ENCODE measurements at places on chromosomes 1 and 21.

- no peak for DNase-seq
These were observed 20.6 kb upstream of the TRAPPC10 start for GRCh38 chr21:43991447-43991991.

GRCh38 chr1:9792156-9793042 lies 31.4 kb downstream of the CLSTN1 start:
- no peak for DNase-seq

GRCh38 chr1:211493876-211494653 lies 2.1 kb upstream of the RD3 start:
- no peak for DNase-seq

DNA sequence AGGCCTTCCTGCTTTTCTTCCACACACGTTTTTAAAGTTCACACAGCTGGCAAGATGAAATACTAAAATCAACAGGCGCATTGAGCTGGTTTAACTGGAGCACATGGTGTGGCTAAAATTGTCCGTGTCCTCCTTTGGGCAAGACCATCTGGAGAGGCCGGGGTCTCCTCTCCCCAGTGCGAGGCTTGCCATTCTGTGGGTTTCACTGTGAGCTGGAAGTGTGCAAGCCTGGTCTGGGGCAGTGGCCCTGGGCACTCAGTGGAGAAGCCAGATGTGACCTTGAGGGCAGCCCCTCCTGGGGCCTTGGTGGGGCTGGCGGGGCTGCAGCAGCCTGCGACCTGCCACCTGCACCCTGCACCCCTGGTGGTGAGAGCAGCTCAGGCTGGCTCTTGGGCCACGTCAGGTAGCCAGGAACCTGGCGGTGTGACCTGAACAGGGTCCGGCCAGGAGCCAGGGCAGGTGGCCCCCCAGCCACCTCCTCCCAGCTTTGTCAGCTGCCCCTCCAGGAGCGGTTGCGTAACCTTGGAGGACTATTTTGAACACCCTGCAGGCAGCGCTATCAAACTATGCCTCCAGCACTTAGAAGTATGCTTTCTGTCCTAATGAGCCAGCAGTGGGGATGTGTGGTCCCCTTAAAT lies 52.4 kb downstream of the SLC37A1 start:
- DNase-seq = no peak

- no peak for DNase-seq
These were observed 48.7 kb downstream of the ROR1 start for GRCh38 chr1:63822540-63822939.

- DNase-seq = peak; percentile 81
These were observed 21.3 kb downstream of the UBASH3A start for GRCh38 chr21:42424914-42425541.

DNA sequence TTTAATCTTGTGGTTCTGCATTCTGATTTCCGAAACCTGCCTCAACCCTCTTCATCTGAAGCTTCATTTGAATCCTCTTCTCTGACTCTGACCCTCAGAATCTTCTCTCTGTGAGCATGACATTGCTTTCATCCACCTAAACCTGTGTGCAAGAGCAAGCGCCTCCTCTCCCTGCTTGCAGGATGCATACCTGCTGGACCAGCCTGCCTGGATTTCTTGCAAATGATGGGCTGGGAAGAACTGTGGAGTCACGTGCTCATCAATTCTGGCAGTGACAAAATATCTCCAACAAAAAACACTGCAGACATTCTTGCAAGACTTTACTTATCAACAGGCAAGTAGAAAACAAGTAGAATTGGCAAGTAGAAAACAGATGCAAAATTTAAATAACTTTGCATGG lies 20.8 kb upstream of the SLC35F3 start:
- no peak for DNase-seq

DNA sequence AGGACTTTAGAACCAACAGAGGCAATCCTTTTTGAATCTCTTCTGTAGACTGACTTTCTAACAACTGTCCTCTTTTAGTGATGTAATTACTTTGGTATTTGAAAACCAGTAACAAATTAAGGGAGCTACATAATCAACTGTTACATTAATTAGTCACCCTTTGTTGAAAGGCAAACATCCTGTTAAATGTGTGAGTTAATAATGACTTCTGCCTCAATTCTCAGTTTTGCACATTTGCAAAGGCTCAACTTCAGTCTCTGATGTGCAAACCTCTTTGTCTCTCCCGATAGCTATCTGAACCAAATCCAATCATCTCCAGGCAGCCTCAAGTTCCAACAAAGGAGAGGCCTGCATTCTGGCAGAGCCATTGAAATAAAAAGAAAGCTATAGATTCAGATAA lies 135.4 kb upstream of the C8B start:
- no peak for DNase-seq

GRCh38 chr1:45545019-45545493 lies 5.6 kb upstream of the AKR1A1 start:
- DNase-seq = no peak

GRCh38 chr1:173475564-173476196 lies 1.5 kb upstream of the PRDX6 start:
- no peak for DNase-seq

- DNase-seq = no peak
These were observed 15.8 kb upstream of the DIP2A start for GRCh38 chr21:46442938-46443337.

GRCh38 chr1:70438529-70438928 lies 27.5 kb downstream of the CTH start:
- no peak for DNase-seq

- DNase-seq = peak; percentile 75
These were observed 553 bp downstream of the CMPK1 start for GRCh38 chr1:47333922-47334764.

- DNase-seq = no peak
These were observed 22.1 kb downstream of the PTPRF start for GRCh38 chr1:43552813-43553212.

DNA sequence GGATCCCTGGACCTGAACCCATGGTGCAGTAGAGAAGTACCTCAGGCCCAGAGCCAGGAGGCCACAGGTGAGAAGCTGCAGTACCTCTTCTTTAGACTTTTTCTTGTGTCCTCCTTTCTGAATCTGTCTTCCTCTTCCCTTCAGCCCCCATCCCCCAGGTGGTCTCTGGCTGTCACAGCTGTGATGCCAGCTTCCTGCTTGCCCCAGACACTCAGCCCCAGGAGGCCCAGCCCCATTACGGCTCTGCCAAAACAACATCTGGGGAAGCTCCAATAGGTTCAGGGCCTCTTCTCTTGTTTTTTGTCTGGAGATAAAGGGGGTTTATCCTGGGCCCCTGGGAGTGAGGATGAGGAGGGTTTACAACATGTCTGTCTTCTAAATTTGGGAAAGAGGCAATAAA lies 9.5 kb upstream of the BTG2 start:
- no peak for DNase-seq

DNA sequence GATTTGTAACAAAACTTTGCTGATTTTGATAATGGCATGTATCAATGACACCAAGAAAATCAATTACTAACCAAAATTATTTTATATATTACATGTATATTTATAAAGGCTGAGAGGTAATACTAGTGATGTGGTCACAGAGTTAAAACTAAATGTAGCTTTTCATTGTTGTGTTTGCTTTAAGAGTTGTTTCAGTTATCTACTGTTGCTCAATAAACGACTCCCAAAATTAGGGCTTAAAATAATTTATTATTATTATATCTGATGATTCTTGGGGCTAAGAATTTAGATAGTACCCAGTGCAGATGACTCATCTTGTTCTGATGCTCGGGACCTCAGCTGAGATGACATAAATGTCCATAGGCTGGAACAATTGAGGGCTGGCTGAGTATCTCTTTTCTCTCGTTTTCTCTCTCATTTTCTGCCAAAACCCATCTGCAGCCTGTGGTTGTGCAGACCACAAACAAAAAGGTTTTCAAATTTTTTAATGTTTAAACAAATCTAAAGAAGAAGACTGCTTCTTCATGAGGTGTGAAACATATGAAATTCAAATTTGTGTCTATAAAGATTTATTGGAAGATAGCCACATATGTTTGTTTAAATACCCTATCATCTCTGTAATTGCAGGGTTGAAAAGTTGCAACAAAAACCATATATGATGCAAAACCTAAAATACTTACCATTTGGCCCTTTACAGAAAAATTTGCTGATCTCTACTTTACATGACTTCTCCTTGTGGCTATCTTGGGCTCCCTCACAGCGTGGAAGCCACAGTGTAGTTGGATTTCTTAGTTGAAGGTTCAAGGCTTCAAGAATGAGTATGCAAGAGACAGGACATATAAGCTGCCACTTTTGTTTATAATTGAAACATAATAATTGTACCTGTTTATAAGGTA lies 14.8 kb upstream of the PTPRC start:
- no peak for DNase-seq

- DNase-seq = no peak
These were observed 31.8 kb downstream of the ZNF684 start for GRCh38 chr1:40563266-40563665.

Data from activated T-helper 2 cell treated with anti-CD3 and anti-CD28 coated beads, Interferon-gamma antibody, Interleukin-2, Interleukin-4, amounts not matched to agents 10 μg/mL and 5 μg/mL and 100 μg/mL, durations not matched to agents 14 hours and 24 hours and 36 hours (primary cell).